Tibial artery (tissue), 4 donors: ENCODE measurements at places on chromosomes 11 and 22.
A peak's percentile ranks its signal among the peaks of the same experiment; 100 is the strongest.

- DNase-seq = no peak
These were observed 745.6 kb upstream of the LUZP2 start for GRCh38 chr11:23751280-23751679.

DNA sequence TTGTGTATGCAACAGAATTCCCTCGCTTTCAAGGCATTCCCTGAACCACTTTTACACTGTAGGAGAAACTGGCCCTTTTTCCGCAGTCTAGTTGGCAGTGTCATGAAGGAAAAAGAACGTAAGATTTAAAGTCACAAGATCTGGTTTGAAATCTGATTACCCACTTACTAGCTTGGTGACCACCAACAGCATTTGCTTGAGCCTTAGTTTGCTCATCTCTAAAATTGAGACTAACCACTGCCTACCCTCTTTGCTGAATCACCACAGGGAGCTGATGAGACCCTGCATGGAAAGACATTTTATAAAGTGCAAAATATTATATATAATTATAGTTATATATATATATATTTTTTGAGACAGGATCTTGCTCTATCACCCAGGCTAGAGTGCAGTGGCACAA, 39.4 kb downstream of the SYTL2 start:
- DNase-seq = no peak

- DNase-seq = no peak
These were observed at the start of gene OR8J3 for GRCh38 chr11:56140151-56140661. TSS of gene OR8J3 (minus strand) at chr11:56140201. CDS start at chr11:56137718, 2,483 bp downstream.

- DNase-seq = no peak
These were observed 131.6 kb upstream of the B3GAT1 start for GRCh38 chr11:134543645-134544044.

DNA sequence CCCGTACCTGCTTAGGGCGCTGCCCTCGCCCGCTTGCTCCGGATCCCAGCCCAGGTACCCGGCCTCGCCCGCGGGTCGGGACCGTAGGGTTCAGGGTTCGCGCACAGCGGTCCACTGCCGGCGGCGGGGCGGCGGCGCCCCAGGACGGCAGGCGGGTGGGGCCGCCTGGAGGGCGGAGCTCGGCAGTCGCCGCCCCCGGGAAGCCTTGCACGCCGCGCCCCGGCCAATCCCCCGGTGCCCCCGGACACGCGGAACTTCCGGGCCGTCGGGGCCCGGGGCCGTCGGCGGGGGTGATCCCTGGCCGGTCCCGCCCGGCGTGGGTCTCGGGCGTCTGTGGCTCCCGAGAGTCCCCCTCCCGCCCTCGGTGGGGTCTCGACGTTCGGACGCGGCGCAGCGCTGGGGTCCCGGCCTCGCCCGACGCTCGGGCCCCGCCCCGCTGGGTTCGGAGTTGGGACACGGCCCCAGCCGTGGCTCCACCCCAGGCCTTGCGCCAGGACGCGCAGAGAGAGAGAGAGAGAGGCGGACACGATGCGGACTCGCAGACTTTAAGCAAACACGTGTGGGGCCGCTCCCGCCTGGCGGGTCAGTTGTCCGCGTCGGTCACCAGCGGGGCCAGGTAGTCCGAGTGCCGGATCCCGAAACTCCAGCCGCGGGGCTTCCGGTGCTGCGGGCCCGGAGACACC, at the start of gene TYMP:
TYMP (minus strand) TSS at position 116 of the 683 bp plus-strand sequence. CDS start 303 bp downstream, outside the sequence.
- peak; percentile 85 for DNase-seq

DNA sequence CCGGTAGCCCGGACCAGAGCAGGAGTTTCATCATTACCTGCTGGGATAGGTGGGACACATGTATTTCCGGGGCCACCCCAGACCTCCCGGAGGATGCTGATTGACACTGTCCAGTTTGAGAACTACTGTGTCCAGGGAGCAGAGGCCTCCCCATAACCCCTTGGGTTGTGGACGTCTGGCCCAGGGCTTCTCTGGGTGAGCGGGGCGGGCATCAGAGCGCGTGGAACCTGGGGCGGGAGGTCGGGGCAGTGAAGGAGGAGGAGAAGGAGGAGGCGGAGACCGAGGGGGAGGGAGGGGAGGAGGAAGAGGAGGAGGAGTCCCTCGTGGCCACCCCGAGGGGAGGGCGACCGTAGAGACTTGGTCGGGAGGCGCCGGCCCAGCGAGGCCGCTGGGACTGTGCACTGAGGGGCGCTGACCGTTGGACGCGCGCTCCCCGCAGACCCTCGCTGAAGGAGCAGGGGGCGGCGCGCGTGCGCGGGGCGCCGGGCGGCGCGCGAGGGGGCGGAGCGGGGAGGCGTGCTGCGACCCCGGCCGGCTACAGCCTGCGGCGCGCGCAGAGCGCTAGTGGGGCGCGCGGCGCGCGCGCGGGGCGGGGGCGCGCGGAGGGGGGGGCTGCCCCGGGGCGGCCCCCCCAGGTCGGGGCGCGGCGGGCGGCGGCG, at the start of gene GRK3:
GRK3 (plus strand) TSS at position 356 of the 659 bp plus-strand sequence. CDS start 366 bp downstream, outside the sequence.
- peak; percentile 65 for DNase-seq

DNA sequence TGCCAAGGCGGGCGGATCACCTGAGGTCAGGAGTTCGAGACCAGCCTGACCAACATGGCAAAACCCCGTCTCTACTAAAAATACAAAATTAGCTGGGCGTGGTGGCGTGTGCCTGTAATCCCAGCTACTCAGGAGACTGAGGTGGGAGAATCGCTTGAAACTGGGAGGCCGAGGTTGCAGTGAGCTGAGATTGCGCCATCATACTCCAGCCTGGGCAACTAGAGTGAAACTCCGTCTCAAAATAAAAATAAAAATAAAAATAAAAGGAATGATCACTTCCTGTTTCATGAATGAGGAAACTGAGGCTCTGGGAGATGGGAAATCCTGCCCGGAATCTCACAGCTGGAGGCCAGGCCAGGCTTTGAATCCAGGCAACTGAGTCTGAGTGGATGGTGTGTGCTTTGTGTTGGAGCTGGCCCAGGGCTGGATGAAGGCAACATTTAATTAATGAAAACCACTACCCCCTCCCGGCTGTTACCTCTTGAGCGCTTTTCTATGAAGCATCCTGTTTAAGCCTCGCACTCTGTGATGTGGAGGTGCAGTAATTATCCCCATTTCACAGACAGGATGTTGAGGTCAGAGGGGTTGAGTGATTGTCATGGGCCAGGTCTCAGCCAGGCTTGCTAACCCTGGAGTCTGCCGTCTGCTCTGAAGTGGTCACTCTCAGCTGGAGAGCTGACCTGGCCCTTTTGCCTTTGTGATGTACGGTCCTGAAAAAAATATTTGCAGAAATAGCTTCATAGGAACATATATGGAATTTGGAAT, 27.8 kb downstream of the LRP5 start:
- DNase-seq = no peak

DNA sequence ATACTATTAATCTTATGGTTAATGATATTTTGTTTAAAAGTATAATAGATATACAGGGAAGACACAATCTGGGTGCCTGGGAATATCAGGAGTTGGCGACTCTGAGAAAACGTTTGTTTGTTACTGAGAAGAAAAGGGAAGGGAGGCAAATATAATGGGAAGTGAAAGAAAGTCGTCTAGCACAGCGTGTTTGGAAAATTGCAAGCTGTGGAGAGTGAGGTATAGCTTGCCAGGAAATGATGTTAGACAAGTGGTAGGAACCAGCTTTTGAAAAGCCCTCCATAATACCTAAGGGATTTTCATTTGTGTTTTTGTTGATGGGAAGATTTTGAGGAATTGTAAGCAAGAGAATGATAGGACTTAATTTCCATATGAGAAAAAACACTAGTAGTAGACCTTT, 322.2 kb downstream of the LUZP2 start:
- no peak for DNase-seq

DNA sequence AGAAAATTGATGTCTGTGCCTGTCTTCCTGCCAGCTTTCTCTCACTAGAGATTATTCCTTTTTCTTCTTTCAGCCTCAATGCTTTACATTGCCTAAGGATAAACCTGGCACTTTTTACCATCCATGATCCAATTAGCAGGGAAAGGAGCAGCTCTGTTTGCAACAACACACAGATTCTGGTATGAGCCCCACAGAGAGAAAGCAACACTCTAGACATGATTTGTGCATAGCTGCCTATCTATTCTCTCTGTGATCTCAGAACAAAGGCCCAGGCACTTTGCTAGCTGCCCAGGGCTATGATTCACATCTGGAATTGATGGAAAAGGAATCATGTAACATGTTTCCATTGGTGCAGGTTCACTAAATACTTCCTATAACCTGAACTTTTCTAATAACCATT, 685.0 kb downstream of the ETS1 start:
- DNase-seq = no peak

DNA sequence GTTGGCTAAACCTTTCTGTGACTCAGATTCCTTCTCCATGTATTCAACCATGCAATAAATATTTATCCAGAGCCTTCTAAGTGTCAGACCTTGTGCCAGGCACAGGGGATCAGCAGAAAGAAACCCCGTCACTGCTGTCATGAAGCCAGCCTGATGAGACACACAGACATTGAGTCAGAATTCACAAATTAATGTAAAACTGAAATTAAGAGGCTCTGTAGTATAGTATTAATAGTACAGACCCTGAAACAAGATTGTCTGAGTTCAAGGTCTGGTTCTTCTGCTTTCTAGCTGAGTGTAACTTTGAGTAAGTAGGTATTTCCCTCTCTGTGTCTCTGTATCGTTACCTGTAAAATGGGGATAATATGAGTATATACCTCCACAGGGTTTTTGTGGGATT, 46.9 kb downstream of the ME3 start:
- DNase-seq = no peak

DNA sequence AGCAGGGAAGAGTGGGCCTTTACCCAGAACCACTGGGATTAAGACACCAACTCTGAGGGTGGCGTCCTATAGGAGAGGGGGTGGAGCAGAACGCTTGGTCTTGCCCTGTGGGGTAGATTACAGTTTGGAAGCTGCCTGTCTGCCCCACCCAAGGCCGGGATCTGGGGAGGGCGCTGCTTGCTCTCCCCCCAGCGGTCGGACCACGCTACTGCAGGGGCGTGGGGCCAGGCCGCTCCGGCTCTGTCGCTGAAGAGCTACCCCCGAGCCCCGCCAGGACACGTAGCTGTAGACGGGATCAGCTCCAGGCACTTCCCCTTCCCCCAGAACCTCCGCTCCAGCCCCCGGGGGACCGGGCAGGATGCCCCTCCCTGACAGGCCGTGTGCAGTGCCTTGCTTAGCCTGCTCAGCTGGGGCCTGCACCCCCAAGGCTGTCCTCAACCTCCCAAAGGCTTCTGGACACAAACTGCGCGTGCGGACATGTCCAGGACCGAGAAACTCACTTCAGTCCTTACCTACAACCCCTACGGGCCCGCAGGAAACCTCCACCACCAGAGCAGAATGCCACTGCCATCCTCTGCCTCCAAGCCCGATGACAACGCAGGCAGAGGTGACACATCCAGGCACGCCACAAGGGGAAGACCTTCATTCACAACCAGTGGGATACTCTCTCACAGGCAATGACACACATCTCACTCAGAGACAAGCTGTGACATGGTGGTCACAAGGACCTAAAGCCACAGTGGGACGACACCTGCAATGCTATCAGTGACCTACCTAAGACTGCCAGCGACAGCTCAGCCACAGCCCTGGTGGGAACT, 3.6 kb downstream of the AHNAK start:
- peak; percentile 90 for DNase-seq

GRCh38 chr22:18994701-18995326, 58.7 kb upstream of the PRODH start:
- DNase-seq = no peak

- DNase-seq = no peak
These were observed 62.6 kb upstream of the PRSS23 start for GRCh38 chr11:86737737-86738136.

DNA sequence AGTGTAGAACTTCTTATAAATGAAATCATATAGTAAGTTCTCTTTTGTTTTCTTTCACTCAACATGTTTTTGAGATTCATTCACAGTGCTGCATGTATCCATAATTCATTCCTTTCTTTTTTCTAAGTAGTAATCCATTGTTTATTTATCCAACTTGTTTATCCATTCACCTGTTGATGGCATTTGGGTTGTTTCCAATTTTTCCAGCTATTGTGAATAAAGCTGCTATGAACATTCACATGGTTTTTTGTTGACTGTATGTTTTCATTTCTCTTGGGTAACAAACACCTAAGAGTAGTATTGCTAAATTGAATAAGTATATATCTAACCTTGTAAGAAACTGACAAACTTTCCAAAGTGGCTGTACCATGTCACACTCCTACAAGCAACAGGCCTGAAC, 23.5 kb downstream of the MRTFA start:
- no peak for DNase-seq

DNA sequence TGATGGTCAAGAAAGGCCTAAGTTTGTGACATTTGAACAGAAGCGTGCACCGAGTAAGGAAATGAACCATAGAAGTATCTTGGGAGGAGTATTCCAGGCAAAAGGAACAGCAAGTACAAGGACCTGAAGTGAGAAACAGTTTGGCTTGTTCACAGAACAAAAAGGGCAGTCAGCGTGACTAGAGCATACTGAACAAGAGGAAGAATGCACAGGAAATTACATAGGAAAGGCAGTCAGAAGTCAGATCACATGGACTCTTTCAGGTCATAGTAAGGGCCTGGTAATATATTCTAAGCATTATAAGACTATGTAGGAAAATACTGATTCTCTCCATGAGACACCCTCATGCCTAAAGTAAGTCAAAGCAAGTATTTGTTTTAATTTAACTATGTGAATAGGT, 52.3 kb upstream of the GAB2 start:
- DNase-seq = no peak

DNA sequence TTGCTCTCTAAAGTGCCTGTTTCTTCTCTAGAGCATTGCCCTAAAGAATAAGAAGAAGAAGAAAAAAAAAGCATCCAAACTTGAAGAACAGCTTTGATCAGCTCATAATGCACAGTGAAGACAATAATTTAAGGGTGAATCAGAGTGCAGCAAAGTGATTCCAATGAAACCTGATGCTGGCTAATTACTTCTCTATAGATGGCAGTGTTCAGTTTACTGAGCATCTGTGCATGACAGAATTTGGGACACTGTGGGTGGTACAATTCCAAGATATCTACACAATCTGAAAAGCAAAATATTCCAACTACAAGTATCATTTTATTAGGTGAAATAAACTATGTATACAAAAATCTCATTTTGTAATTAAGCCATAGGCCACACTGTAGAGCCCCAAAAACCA, 450.5 kb upstream of the CCDC90B start:
- DNase-seq = no peak

DNA sequence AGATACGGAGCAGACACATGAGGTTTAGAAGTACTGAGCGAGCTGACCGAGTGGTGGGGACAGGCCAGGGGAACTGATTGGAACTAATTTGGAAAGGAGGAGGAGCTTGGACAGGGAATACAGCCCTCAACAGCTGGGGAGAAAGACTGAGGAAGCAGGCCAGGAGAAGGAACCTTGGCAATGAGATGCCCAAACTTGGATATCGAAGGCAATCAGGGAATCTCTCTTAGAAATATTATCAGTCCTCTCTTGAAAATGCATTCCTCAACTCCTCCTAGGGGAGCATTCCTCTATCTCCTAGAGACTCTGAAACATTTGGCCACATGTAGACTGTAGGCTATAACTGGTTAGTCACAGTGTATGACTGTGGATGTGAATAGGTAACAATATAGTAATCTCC, 284.6 kb downstream of the GUCY1A2 start:
- no peak for DNase-seq
